ENCODE measurements at places on chromosomes 5 and 9.

- DNase-seq: peak; percentile 3
Observed at GRCh38 chr5:57532513-57533497, 50.2 kb upstream of the ACTBL2 start.

- no peak for DNase-seq
Observed at GRCh38 chr9:132806723-132807421, 71.2 kb downstream of the AK8 start.

- no peak for DNase-seq
Observed at GRCh38 chr9:5479994-5480694, 29.8 kb downstream of the CD274 start.

DNA sequence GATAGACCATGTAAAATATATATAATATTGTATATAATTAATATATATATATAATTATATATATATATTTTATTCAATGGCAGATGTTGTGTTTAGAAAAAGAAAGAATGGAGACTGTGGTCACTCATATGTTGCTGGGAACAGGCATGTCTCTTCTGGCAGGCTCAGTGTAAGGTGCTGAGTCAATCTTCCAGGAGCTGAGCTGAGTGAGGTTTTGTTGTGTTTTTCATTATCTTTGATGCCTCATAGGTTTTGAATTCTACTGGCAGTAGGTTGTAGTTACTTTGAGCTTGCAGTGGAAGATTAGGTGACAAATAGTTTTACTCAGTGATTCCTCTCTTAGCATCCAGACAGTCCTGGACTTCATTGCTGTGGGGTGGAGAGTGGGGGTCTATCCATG lies 561.3 kb downstream of the IRX1 start:
- DNase-seq: peak; percentile 8

- DNase-seq: peak; percentile 60
Observed at GRCh38 chr9:128724744-128725211, 851 bp upstream of the ZDHHC12 start.

Measured in OCI-M1 (cell line).